ENCODE measurements at places on chromosomes 1 and 21. TPM values are rescaled to one million over a fixed set of nuclear protein-coding genes. Genes with fewer than 3 reads are reported as not detected.
A peak's percentile ranks its signal among the peaks of the same experiment; 100 is the strongest.

Gene ANP32E
- total RNA-seq = 27.0 TPM

Gene SLC5A9
- 0.17 TPM for total RNA-seq

Gene RAB42
- total RNA-seq = 1.5 TPM

GRCh38 chr1:161772397-161772796, 6.3 kb downstream of the ATF6 start:
- DNase-seq = no peak

DNA sequence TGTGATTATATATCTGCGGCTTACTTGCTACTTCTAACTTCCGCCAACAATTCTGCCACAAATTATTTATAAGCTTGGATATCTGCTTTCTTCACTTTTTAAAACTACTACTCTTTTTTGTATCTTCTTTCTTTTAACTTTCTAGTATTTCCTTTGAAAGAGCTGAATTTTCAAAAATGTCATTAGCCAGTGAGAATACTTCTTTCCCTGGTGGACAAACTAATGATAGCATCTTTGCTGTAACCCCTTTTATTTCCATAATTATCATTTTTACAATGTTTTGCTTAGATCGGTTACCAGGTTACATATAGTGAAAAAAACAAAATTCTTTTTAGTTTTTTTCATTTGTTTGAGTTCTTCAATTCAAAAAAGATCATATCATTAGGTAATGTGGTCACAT, 355.9 kb upstream of the ADGRL4 start:
- no peak for DNase-seq

DNA sequence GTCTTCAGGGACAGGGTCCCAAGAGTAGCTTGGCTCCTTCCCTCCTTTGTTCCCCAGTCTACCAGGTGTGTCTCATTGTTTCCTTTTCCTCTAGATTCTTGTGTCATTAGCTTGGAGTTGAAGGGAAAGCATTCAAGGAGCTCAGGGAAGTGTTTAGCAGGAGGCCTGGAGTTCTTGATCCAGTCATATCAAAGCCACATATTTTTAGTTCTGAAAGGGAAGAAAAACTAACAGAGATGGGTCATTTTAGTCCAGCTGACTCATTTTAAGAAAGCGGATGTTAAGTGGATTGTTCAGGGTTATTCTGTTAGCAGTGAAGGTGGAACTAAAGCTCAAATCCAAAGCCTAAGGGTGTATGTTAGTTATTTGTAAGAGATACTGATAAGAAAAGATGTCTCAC, 721 bp downstream of the C1orf54 start:
- DNase-seq = no peak

DNA sequence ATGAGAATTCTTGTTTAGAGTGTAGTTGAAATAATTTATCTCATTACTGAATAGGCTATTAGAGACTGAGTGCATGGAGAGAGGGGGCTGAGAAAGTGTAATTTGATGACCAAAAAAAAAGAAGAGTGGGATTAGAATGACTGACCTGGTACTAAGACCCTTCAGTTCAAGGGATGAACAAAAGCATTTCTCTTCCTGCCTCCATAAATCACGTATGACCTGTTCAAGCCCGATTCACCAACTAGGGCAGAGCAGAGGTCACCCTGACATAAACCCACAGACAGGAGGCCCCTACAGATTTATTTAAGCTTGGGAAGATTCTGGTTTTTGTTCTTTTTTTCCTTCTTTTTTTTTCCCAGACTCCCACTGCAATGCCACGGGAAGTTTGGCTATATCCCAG, 123.7 kb upstream of the COP1 start:
- DNase-seq = no peak

GRCh38 chr1:205232127-205232820, 4.5 kb downstream of the TMCC2 start:
- DNase-seq = no peak

- no peak for DNase-seq
Measured at GRCh38 chr1:27912429-27912828, 22.4 kb upstream of the SMPDL3B start.

DNA sequence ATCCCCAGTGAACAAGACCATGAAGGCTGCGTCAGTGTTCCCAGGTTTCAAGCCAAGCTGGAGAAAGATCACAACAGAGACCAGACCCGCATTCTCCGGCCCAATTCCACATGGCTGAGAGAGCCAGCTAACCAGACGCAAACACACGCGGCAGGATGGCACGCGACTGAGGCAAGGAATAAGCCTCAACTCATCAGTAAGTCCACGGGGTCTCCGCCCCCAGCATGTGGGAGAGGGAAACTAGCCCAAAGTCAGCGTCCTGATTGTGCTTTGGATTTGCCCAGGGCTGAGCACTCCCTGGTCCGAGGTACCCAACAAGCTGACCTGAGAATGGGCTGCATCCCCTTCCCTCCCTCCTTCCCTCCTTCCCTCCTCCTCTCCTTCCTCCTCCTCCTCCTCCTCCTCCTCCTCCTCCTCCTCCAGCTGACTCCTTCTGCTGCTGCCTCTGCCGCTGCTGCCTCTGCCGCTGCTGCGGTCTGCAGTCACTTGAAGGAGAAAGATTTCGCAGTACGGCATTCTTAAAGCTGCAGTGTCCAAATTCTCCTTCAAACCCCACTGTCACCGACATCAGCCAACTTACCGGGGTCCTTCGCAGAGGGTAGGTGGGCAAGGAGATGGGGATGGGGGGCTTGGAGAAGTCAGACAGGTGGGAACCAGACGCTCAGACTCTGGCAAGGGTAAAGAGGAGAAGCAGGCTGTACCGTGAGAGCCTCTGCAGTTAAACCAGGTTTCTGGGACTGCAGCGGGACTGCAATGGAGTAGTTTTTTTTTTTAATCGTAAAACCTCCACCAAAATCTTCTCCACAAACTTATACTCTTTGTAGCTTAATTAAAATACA, 33.0 kb upstream of the H6PD start:
- DNase-seq = no peak

DNA sequence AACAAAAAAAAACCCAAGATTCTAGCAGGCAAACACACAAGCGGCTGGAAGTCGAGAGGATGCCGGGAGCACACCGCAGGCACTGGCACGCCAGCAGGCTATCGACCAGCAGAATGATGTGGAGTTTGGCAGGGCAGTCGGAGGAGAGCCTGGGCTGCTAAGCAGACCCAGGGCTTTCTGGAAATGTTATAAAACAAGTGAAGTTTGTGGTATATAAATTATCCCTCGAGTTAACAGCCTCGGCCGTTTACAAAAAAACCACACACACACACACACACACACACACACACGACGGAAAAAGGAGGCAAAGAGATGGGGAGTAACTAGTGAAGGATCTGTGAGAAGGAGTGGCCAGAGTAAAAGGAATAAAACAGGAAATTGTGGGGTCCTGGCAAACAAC, 87.2 kb upstream of the IVNS1ABP start:
- DNase-seq = peak; percentile 58

GRCh38 chr1:42449256-42449655, 6.6 kb downstream of the ZMYND12 start:
- DNase-seq = no peak

DNA sequence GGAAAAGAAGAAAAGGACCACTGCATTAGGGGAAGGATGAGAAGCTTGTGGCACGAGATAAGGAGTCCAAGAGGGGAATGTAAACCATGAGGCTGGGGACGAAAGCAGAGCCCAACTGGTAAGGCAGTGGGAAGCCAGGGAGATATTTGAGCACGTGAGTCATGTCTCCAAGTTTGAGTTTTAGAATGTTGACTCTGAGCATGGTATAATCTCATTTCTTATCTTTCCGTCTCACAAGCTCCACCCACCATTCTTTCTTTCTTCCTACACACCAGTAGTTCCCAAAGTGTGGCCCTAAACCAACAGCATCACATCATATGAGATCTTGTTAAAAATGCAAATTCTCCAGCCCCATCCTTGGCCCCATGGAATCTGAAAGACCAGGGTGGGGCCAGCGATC, 145.3 kb downstream of the PLPP3 start:
- no peak for DNase-seq
